ENCODE measurements at places on chromosomes 1 and 21. TPM values are rescaled to one million over a fixed set of nuclear protein-coding genes. Genes with fewer than 3 reads are reported as not detected.

Gene FAM167B
- total RNA-seq: 0.42 TPM

Gene TUFT1
- total RNA-seq: 12.3 TPM

Gene ZBTB8A
- total RNA-seq: 9.7 TPM

Gene TMEM82
- not detected for total RNA-seq

Gene MAP1LC3C
- not detected for total RNA-seq

Gene JUN
- total RNA-seq: 18.7 TPM

Gene NR5A2
- 0.91 TPM for total RNA-seq

Gene CAPN9
- total RNA-seq: not detected

Gene CA6
- not detected for total RNA-seq

Gene LY9
- 0.22 TPM for total RNA-seq

Gene VN1R5
- not detected for total RNA-seq

Gene MPL
- total RNA-seq: not detected

Gene ANGPTL7
- total RNA-seq: not detected

Gene DPH5
- total RNA-seq: 55.8 TPM

Gene UBL4B
- 0.57 TPM for total RNA-seq

Gene LINGO4
- total RNA-seq: not detected

Gene SPRR2A
- total RNA-seq: not detected

Gene KIF14
- 21.8 TPM for total RNA-seq

Gene LAX1
- total RNA-seq: 0.12 TPM

Gene CRNN
- not detected for total RNA-seq

Gene VWA5B1
- total RNA-seq: not detected

Gene CD164L2
- total RNA-seq: 11.6 TPM

Gene KIF17
- total RNA-seq: 2.4 TPM

Gene NIBAN1
- 10.3 TPM for total RNA-seq

Measured in HCT116 (cell line).